ENCODE measurements at places on chromosomes 4 and X.

- peak; percentile 17 for DNase-seq
Observed at GRCh38 chr4:71188156-71188640, 150.6 kb upstream of the SLC4A4 start.

- DNase-seq: no peak
Observed at GRCh38 chr4:57303012-57303751, 193.0 kb upstream of the IGFBP7 start.

- no peak for DNase-seq
Observed at GRCh38 chr4:75634281-75634680, 4.0 kb upstream of the CDKL2 start.

DNA sequence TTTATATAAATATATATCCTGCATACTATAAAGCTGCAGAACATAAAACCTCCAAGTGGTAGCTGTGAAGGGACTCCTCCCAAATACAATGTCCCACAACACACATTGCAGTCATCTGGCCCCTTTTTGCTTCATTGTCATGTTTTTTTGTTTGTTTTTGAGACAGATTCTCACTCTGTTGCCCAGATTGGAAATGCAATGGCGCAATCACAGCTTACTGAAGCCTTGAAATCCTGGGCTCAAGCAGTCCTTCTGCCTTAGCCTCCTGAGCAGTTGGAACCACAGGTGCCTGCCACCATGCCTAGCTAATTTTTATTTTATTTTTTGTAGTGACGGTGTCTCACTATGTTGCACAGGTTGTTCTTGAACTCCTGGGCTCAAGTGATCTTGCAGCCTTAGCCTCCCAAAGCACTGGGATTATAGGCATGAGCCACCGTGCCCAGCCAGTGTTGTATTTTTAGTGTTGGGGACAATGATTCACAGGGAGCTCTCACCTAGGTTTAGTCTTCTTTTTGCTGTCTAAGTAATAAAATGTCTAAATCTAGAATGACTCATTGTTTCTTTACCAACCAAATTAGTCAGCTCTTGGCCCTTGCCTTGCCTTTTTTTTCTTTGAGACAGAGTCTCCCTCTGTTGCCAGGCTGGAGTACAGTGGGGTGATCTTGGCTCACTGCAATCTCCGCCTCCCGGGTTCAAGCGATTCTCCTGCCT is 24.0 kb upstream of the XIAP start:
- no peak for DNase-seq

- no peak for DNase-seq
Observed at GRCh38 chr4:3295837-3296624, 3.2 kb downstream of the RGS12 start.

GRCh38 chrX:112734290-112734689 is 54.6 kb upstream of the LHFPL1 start:
- DNase-seq: no peak

DNA sequence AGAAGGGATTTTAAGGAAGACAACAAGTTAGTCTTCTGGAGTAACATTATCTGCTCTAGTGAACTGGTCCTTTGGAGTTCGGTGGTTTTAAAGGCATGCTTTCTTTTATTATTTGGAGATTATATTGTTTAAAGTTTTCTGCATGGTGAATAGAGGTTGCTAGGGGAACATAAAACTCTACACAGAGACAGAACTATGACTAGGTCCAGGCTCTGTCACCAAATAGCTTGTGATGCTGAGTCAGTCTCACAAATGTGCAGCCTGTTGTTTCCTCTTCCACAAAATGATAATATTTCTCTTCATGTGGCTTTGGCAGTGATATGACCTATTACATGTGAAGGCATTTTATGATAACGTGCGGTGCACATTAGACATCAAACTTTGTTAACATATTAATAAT is 132.6 kb downstream of the PACRGL start:
- no peak for DNase-seq

- DNase-seq: no peak
Observed at GRCh38 chr4:71980976-71981375, 50.8 kb upstream of the NPFFR2 start.

DNA sequence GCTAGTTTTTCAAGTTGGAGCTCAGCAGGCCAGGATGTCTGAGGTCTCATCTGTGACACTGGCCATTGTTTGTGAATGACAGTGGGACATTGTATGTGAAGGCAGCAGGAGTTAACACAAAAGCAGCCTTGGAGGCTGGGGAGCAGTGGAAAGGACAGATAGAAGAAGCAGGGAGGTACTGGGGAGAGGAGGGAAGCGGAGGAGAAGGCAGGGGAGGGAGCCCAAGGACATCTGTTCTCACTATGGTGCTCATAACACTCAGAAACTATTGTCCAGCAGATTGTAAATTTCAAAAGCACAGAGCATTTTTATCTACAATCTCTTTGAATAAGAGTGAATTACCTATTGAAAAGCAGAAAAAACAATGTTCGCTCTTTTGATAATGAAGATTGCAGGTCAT is 253.6 kb upstream of the DIPK2B start:
- DNase-seq: no peak

DNA sequence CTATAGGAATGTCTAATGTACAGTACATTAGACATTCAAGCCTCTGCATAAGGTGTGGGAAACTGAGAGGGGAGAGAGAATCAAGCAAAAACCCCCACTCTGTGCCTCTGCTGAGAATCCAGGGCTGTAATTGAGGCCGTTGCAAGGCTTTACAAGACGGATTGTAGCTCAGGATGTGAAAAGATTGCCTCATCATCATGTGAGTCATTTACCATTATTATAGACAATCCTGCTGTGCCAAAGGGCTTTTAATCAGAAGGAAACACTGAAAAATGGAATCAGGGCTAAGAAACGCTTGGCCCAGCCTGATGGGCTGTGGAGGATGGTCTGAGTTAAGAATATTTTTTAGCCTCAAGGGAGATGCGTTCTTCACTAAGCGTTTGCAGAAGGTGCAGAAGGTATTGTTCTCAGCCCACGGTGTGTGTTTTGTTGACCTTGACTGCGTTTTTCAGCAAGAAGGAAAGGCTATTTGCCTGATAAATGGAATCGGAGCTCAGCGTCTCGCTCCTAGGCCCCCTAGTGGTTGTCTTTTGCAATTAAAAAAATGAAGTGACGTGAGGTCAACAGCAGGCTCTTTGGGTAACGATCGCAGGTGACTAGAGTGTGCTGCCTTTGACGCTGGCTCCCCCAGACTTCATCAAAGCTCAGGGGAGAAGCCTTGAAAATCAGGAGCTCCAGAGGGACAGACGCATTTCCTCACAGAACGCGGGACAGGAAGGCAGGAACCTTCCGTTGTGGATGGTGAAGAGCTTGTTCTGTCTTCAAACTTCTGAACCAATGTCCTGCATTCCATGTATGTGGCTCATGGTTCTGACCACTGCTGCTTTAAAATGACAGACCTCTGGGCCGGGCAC is 18.1 kb upstream of the CHRNA9 start:
- peak; percentile 56 for DNase-seq

DNA sequence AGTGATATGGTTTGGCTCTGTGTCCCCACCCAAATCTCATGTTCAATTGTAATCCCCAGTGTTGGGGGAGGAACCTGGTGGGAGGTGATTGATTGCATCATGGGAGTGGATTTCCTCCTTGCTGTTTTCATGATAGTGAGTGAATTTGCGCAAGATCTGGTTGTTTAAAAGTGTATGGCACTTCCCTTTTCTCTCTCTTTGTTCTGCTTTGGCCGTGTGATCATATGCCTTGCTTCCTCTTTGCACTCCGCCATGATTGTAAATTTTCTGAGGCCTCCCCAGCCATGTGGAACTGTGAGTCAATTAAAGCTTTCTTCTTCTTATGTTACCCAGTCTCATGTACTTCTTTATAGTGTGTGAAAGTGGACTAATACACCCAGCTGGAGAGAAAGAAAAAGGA is 113.0 kb upstream of the AADAT start:
- DNase-seq: no peak

GRCh38 chr4:7777017-7777710 is 162.5 kb downstream of the AFAP1 start:
- DNase-seq: no peak

DNA sequence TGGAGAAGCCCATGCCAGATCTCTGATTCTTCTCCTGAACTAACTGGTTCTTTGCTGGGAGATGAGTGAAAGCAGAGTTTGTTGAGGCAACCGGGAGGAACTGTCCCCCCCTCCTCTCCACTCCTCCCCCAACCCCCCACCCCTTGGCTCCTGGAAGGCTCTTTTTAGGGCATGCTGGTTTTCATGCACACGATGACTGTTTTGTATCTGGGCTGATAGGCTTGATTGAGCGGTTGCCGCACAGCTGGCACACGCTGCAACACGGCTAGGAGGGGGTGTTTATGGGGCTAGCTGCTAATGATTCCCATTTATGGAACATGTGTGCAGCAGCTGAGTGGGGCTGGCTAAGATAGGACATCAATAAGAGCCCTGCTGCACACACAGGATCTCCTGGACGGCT is 137.2 kb downstream of the SMIM20 start:
- no peak for DNase-seq

DNA sequence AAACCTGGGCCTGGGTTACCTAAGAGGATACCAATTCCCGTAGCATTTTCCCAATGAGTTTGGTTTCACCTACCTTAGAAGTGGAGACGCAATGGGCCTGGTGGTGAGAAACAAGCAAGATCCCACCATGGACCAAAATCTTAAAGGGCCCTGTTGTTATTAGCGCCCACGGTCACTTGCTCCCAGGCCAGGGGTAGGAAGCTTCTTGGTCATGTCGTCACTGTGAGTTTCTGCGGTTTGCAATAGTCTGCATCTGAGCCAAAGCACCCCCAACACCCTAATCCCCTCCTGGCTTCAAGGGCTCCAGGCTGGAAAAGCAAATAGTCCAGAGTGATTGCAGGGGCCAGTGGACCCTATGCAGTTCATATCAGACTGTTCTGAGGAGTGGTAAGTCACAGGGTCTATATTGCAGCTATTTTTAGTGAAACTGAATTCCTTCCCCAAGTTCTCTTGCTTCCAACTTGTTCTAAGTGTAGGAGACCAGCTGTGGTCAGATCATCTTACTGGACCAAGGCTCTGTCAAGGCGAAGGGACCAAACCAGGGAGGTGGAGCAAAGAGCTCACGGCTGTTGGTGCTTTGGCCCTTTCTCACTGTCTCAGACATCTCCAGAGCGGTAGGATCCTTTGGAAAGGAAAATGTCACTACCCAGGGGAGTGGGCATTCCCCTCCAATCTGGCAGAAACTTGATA is 307.9 kb upstream of the F9 start:
- no peak for DNase-seq

GRCh38 chr4:3174371-3175338 is 74.3 kb upstream of the MSANTD1 start:
- DNase-seq: no peak
